ENCODE measurements at places on chromosomes 1 and 21. TPM values are rescaled to one million over a fixed set of nuclear protein-coding genes. Genes with fewer than 3 reads are reported as not detected.

RAB13 gene
- 2.2 TPM for total RNA-seq

- H3K27ac ChIP-seq: no peak overlapping the region
- H3K27me3 ChIP-seq: no peaks in the 10 kb centered on the region
- no peaks in the 10 kb centered on the region for H3K36me3 ChIP-seq
- no peak overlapping the region for H3K4me3 ChIP-seq
Observed at GRCh38 chr1:238608144-238608543, 717.4 kb upstream of the ZP4 start.

DNA sequence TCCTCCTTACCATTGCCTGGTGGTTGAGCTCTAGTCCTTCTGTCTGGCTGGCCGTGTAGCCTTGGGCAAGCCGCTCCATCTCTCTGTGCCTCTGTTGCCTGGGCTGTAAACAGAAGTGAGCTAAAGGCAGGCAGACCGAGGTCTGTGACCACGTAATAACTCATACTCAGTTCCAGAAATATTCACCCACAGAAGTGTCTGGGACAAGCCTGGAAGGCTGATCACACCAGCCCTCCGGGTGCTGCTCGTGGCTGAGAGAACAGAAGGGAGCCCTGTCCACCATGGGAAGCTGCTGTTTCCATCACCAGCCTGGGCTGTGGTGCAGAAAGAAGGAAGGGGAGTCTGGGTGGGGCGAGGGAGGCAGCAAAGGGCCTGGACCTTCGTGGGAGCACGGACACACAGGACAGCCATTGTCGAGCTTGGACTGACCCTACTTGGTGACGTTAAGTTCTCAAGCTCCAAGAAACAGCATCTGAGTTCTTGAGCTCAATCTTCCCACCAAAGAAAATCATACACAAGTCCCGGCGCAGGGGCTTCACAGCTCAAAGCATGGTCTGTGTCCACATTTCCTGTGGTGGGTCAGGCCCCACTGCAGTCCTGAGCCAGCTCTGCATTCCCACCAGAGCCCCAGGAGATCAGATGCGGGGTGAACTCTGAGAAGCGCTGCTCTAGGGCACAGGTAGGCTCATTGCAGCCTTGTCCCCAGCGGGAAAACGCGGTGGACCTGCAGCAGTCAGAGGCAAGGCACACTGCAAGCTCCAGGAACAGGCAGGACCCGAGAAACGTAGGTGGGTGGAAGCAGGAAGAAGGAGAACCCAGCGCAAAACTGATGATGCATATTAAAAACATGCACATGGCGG, 61.8 kb downstream of the RUNX3 start:
- H3K4me3 ChIP-seq: no peak overlapping the region
- H3K36me3 ChIP-seq: no peaks in the 10 kb centered on the region
- peaks cover 15% of the 10 kb centered on the region for H3K27me3 ChIP-seq
- DNase-seq: no peak
- no peak overlapping the region for H3K27ac ChIP-seq

- peaks cover 66% of the 10 kb centered on the region for H3K27me3 ChIP-seq
- H3K4me3 ChIP-seq: peak within 1 kb of the TSS; percentile 81
- no peak within 1 kb of the TSS for H3K27ac ChIP-seq
- no peaks in the 10 kb centered on the region for H3K36me3 ChIP-seq
- DNase-seq: no peak
- H3K4me1 ChIP-seq: peaks cover 38% of the 10 kb centered on the region
Observed at GRCh38 chr1:31764312-31765040, at the start of gene ADGRB2. Gene ADGRB2 (minus strand): TSS chr1:31764340. CDS start chr1:31757221, 7,119 bp downstream.

- H3K36me3 ChIP-seq: peaks cover 12% of the 10 kb centered on the region
- H3K4me3 ChIP-seq: no peak overlapping the region
- no peak overlapping the region for H3K27ac ChIP-seq
- H3K4me1 ChIP-seq: peaks cover 49% of the 10 kb centered on the region
- DNase-seq: no peak
Observed at GRCh38 chr1:13735168-13735930, 35.4 kb downstream of the PRDM2 start.

DNA sequence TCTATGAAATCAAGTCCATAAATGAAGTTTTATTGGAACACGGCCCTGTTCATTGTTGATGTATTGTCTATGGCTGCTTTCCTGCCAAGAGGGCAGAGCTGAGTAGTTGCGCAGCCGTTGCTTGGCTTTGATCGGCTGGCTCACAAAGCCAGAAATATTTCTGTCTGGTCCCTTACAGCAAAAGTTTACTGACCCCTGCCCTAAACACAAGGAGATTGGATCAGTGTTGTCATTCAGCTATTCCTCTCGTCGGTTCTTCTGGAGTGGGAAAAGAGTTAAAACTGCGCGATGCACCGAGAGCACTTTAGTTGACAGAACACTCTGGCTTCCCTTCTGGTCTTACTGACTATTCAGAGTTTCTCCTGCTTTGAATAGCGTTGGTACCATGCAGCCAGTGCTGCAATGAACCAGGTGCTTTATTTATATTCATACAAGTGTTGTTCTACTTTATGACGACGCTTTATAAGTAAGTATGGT, 868 bp downstream of the ZBTB40 start:
- peak overlapping the region; percentile 96 for H3K4me3 ChIP-seq
- peaks cover 23% of the 10 kb centered on the region for H3K4me1 ChIP-seq

- DNase-seq: no peak
- peaks cover 6% of the 10 kb centered on the region for H3K4me1 ChIP-seq
- peaks cover 5% of the 10 kb centered on the region for H3K27me3 ChIP-seq
- no peak overlapping the region for H3K27ac ChIP-seq
Observed at GRCh38 chr1:168833362-168833761, 104.4 kb upstream of the DPT start.

RGS4 gene
- total RNA-seq: not detected

- H3K27ac ChIP-seq: no peak overlapping the region
- no peaks in the 10 kb centered on the region for H3K4me1 ChIP-seq
- no peak for DNase-seq
Observed at GRCh38 chr1:14650951-14651350, 52.5 kb downstream of the KAZN start.

NKAIN1 gene
- not detected for total RNA-seq

HAO2 gene
- total RNA-seq: not detected

TINAGL1 gene
- total RNA-seq: not detected

- DNase-seq: no peak
- no peak overlapping the region for H3K4me3 ChIP-seq
- H3K4me1 ChIP-seq: no peaks in the 10 kb centered on the region
- H3K27me3 ChIP-seq: peaks cover 3% of the 10 kb centered on the region
Observed at GRCh38 chr1:184425449-184426277, 38.8 kb downstream of the C1orf21 start.

DNA sequence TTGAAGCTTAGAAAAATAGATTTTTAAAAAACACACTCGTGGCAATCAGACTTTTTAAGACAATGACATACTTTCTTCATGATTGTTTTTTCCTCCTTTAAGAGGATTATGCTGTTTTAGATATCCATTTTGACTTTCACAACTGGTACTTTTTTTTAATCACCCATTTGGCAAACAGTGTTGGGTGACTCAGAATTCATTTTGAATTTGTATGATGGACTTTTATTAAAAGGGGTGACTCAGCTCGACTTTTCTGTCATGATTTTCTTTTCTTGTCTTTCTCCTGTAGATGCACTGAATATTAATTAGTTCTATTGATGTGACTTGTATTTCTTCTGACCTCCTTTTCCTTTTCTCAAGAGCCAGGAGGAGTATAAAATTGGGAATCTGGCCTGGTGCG, 44.7 kb downstream of the FMN2 start:
- H3K27ac ChIP-seq: no peak overlapping the region
- H3K27me3 ChIP-seq: no peaks in the 10 kb centered on the region
- H3K4me3 ChIP-seq: no peak overlapping the region
- H3K36me3 ChIP-seq: no peaks in the 10 kb centered on the region

DNA sequence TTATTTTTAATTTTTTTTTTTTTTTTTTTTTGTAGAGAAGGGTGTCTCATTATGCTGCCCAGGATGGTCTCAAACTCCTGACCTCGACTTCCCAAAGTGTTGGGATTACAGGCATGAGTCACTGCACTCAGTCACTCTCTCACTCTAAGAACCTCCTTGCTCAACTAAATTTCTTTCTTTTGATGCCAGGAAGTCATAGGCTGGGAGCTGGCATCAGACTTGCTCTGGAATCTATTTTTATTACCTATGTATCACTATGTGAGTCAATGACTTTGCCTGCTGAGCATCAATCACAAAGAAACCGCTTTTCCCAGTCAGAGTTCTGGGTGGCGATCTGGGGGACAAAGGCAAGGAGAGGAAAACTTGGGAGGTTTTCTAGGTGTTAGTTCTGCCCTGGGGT, 35.5 kb upstream of the PARP1 start:
- no peak overlapping the region for H3K4me3 ChIP-seq
- H3K36me3 ChIP-seq: peaks cover 4% of the 10 kb centered on the region
- no peak for DNase-seq
- H3K4me1 ChIP-seq: peaks cover 32% of the 10 kb centered on the region
- H3K27me3 ChIP-seq: peaks cover 55% of the 10 kb centered on the region
- H3K27ac ChIP-seq: no peak overlapping the region

GRCh38 chr1:194043984-194044755, 857.8 kb upstream of the B3GALT2 start:
- H3K27me3 ChIP-seq: no peaks in the 10 kb centered on the region
- no peak overlapping the region for H3K4me3 ChIP-seq
- H3K27ac ChIP-seq: no peak overlapping the region
- DNase-seq: no peak
- H3K4me1 ChIP-seq: peaks cover 5% of the 10 kb centered on the region

MFSD2A gene
- 56.2 TPM for total RNA-seq

DNA sequence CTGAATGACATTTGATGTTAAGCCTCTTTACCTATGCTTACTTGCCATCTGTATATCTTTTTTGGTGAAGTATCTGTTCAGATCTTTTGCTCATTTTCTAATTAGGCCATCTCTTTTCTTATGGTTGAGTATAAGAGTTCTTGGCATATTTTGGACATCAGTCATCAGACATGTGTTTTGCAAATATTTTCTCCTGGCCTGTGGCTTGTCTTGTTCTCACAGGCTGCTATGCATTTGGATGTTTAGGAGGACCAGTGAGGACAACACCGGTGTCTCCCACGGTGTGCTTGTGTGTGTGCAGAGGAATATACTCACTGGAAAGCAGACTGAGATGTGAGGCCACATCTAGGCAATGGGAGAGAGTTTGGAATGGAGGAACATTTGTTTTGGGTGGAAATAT, 87.1 kb upstream of the LYST start:
- H3K4me3 ChIP-seq: no peak overlapping the region
- H3K27ac ChIP-seq: peak overlapping the region; percentile 6
- H3K27me3 ChIP-seq: peaks cover 30% of the 10 kb centered on the region
- DNase-seq: no peak

SPRR1B gene
- not detected for total RNA-seq

- no peak overlapping the region for H3K4me3 ChIP-seq
- H3K36me3 ChIP-seq: peaks cover 63% of the 10 kb centered on the region
- H3K27me3 ChIP-seq: no peaks in the 10 kb centered on the region
- DNase-seq: no peak
- no peak overlapping the region for H3K27ac ChIP-seq
Observed at GRCh38 chr1:19096036-19096833, 113.8 kb downstream of the UBR4 start.

DNA sequence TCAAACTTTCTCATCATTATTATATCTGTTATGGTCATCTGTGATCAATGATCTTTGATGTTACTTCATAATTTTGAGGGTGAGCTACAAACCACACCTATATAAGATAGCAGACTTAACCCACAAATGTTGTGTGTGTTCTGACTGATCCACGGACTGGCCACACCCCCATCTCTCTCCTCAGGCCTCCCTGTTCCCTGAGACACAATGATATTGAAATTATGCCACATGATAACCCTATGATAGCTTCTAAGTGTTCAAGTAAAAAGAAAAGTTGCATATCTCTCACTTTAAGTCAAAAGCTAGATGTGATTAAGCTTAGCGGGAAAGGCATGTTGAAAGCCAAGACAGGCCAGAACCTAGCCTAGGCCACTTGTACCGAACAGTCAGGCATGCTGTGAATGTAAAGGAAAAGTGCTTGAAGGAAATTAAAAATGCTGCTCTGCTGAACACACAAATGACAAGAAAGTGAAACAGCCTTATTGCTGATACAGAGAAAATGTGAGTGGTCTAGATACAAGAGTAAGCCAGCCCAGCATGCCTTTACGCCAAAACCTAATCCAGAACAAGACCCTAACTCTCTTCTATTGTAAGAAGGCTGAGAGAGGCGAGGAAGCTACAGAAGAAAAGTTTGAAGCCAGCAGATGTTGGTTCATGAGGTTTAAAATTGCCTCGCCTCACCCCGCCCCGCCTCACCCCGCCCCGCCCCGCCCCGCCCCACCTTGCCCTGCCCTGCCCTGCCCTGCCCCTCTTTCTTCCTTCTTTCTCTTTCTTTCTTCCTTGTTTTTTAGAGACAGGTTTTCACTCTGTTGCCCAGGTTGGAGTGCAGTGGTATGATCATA, 16.5 kb downstream of the CTSS start:
- H3K27me3 ChIP-seq: no peaks in the 10 kb centered on the region
- peaks cover 15% of the 10 kb centered on the region for H3K36me3 ChIP-seq
- H3K27ac ChIP-seq: no peak overlapping the region
- H3K4me3 ChIP-seq: no peak overlapping the region
- no peaks in the 10 kb centered on the region for H3K4me1 ChIP-seq

- no peaks in the 10 kb centered on the region for H3K27me3 ChIP-seq
- H3K4me1 ChIP-seq: no peaks in the 10 kb centered on the region
- H3K4me3 ChIP-seq: no peak overlapping the region
- no peaks in the 10 kb centered on the region for H3K36me3 ChIP-seq
Observed at GRCh38 chr21:28309596-28309995, 683.1 kb downstream of the LTN1 start.

DNA sequence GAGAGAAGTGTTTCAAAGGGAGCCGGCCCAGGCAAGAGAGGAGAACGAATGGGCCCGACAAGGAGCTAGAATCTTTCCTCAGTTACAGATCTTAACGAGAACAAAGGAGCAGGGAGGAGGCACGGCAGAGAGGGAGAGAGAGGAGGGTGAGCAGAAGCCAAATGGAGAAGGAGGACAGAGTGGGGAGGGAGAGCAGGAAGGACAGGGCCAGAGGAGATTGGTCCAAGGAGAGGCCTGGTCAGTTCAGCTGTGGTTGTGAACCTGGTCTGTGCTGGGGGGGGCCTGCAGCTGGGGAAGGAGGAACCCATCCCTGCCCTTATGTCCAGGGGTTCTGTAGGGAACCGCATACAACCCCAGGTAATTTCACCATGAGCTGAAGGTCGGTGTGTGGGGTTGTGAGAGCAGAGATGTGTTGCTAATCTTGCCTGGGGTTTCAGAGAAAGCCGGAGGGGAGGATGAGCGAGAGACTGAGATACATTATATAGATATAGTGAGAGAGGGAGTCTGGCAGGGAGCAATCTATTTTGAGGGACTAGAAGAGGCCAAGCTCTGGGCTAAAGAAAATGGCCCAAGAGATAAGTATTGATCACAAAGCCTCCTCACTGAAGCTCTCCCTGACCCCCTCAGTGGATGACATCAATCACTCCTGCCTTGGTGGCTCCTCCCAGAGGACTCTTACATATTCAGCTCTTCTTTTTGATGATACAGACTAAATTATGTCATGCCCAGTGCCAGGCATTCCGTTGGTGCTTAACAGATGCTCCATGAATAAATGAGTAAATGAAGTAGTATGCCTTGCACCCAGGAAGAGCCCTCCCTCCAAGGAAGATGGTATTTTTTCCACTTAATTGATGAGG, 64.2 kb upstream of the CD1D start:
- no peak overlapping the region for H3K27ac ChIP-seq
- no peaks in the 10 kb centered on the region for H3K36me3 ChIP-seq
- peaks cover 10% of the 10 kb centered on the region for H3K4me1 ChIP-seq
- no peak overlapping the region for H3K4me3 ChIP-seq
- no peak for DNase-seq

GRCh38 chr1:147611021-147611426, 59.3 kb downstream of the ACP6 start:
- no peaks in the 10 kb centered on the region for H3K27me3 ChIP-seq
- peaks cover 14% of the 10 kb centered on the region for H3K4me1 ChIP-seq
- no peak overlapping the region for H3K27ac ChIP-seq
- peaks cover 38% of the 10 kb centered on the region for H3K36me3 ChIP-seq
- no peak for DNase-seq

OR2L5 gene
- total RNA-seq: not detected

GPR25 gene
- total RNA-seq: not detected

All from activated T-helper 1 cell treated with anti-CD3 and anti-CD28 coated beads, Interleukin-12 subunit alpha, Interleukin-12 subunit beta, Interleukin-2, Interleukin-4 antibody, amounts not matched to agents 30 ng/mL and 10 ng/mL and 1 ng/mL, durations not matched to agents 14 hours and 24 hours and 36 hours (primary cell).